ENCODE measurements at places on chromosomes 12 and 14.

- no peak for DNase-seq
Measured at GRCh38 chr12:836952-837351, 84.6 kb downstream of the WNK1 start.

DNA sequence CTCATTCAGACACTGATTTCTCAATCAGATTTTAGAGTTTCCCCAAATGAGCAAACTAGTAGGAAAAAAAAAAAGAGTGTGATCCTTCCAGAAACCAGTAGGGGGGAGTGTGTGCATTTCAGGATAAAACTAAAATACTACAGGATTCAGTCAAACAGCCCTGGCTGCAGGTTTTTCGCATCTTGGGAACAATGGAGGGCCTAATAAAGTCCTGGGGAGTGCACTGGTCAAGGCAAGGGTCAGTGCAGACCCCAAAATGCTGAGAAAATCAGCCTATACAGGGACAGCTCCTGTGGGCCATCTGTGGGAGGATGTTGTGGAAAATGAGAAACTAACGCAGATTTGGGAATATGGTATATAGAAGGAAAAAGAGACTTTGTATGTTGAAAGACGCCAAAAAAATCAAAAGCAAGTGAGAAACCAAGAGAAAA, 22.2 kb upstream of the ABCD4 start:
- DNase-seq = peak; percentile 40

- DNase-seq = no peak
Measured at GRCh38 chr14:39451811-39452210, 19.6 kb upstream of the FBXO33 start.

- DNase-seq = peak; percentile 99
Measured at GRCh38 chr14:89425931-89426330, 8.9 kb upstream of the FOXN3 start.

- no peak for DNase-seq
Measured at GRCh38 chr14:46887144-46887543, 235.6 kb upstream of the RPL10L start.

DNA sequence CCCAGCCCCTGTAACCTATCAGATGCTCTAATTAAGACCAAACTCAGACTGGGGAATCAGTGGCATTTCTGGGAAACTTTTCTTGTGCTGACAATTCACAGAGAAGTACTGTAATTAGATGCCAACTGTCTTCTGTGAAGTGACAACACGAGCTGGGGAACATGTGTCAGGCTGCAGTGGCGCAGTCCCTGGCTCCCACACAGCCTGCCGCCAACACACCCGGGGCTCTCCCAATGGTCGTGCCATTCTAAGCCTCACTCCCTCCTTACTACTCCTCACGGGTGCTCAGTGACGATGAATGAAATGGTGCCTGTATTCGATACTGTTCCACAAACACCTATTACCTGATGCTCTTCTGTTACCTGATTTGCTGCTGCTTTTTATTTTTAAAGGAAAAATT, 18.6 kb downstream of the GARIN2 start:
- DNase-seq = no peak

- DNase-seq = no peak
Measured at GRCh38 chr12:39440781-39441180, 2.1 kb downstream of the KIF21A start.

DNA sequence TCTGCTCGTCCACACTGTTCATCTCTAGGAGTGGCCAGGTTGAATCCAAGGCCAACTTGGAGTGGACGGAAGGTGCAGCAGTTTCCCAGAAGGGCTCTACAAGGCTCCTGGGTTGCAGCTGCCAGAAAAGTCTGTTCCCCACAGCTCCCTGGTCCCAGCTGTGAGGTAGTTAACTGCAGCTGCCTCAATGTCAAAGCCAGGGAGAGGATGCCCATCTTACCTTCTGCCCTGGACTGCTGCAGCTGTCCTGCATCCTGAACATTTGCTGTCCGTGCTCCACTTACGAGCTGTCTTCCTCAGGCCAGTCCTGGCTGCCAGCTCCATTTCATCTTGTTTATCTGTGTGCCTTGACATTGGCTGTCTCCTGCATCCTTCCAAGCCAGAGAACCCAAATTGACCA, 227.3 kb downstream of the SLC41A2 start:
- DNase-seq = no peak

GRCh38 chr14:91835197-91835919, 32.0 kb downstream of the TC2N start:
- no peak for DNase-seq

DNA sequence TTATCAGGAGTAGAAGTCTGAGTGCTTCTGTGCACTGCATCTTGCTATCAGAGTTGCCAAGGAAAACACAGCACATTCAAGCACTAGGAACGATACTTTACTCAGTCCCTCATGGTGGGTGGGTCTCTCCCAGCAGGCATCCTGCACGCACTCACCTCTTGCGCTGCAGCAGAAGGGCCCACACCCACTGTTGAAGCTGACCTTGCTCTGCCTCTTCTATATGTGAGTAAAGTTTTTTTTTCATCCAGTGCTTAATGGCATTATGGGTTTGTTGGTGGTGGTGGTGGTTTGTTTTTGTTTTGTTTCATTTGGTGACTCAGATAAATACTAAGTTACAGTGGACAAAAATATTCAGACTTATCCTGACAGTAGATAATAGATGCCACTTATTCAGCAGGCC, 348.5 kb downstream of the EGLN3 start:
- no peak for DNase-seq

DNA sequence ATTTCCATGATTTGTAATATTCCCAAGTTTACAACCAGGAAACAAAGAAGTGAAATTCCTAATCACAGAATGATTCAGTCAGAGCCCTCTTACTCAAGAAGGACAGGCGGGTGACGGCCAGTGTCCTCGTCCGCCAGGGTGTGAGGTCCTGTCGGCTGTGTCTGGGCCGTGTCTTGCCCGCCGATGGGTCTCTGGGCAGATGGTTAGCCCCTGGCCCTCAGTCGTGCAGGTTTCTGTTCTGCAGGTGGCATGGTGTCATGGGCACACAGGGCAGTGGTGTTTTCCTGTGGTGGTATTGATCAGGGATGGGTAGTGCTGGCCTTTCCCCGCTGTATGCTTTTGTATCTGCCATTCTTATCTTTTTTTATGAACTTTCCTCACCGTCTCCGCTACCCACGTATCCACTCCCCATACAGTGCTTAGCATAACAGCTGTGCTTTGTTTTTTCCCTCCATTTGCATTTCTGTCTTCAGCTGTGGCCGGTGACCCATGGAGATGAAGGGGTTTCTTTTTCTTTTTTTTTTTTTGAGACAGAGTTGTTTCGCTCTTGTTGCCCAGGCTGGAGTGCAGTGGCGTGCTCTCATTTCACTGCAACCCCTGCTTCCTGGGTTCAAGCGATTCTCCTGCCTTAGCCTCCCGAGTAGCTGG, 100.7 kb downstream of the TSPAN9 start:
- no peak for DNase-seq

DNA sequence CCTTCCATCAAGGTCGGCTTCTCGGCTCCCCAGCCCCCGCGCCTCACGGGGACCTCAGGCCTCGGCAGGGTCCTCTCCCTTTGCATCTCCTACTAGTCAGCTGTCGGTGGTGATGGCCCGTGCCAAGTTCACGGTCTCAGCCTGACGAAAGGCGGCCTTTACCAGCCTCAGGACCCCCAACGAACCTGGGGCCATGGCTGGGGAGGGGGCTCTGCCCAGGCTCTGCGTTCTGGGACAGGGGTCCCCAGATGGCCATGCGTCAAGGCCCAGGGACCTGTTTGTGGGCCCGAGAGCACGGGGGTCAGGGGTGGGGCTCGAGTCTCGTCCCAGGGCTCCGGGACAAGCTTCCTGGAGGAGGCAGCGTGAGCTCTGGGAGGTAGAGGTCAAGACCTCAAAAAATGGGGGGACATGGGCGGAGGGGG, 32.8 kb upstream of the DEGS2 start:
- DNase-seq = no peak

DNA sequence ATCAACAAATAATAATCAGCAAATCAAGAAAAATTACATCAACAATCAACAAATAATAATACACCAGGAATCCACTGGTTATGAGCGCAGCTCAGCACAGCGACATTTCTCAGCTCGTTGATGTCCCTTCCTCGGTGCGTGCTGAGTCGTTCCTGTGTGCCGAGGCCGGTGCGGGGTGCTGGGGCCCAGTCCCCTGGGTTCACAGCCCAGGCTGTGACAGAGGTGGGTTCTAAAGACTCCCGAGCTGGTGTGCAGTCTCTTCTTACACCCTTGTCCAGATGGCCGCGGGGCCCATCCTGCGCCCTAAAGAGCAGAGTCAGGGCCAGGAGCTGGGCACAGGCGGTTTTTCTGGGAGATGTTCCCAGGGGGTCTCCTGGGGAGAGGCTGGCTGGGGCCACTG, 26.9 kb upstream of the TRAF3 start:
- no peak for DNase-seq

DNA sequence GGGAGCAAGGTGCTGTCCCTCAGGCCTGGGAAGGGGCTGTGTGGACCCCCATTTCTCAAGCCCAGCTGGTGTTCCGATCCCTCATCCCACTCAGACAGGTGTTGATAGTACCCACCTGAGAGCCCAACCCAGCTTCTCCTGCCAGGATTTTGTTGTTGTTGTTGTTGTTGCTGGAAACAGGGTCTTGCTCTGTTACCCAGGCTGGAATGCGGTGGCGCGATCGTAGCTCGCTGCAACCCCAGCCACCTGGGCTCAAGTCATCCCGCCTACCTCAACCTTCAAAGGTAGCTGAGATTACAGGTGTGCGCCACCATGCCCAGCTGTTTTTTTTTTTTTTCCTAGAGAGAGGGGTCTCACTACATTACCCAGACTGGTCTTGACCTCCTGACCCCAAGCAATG, 209.9 kb downstream of the PHETA1 start:
- no peak for DNase-seq

- DNase-seq = no peak
Measured at GRCh38 chr12:106300761-106301160, 1.8 kb upstream of the TCP11L2 start.

All from fibroblast of upper back skin (primary cell).